Chondrocyte (in vitro differentiated cells): ENCODE measurements at places on chromosomes 2 and 18. TPM values are rescaled to one million over a fixed set of nuclear protein-coding genes. Genes with fewer than 3 reads are reported as not detected.

DNA sequence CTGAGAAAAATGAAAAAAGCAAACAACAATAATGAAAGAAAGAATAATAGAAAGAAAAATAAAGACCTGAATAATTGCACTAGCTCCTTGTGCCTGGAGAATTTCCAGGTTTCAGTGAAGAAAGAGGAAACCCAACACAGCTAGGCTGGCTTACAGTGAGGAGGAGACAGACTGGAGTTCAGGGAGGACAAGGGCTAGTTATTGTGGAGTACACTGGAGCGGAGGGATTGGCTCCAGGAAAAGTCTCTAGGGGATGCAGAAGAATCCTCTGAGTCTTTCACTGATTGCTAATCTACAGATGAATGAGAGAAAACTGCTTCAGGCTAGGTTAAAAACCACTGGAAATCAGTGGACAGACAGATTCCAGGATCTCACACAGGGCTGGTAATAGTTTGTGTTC, 163.6 kb upstream of the RBMS1 start:
- no peak for DNase-seq

DNA sequence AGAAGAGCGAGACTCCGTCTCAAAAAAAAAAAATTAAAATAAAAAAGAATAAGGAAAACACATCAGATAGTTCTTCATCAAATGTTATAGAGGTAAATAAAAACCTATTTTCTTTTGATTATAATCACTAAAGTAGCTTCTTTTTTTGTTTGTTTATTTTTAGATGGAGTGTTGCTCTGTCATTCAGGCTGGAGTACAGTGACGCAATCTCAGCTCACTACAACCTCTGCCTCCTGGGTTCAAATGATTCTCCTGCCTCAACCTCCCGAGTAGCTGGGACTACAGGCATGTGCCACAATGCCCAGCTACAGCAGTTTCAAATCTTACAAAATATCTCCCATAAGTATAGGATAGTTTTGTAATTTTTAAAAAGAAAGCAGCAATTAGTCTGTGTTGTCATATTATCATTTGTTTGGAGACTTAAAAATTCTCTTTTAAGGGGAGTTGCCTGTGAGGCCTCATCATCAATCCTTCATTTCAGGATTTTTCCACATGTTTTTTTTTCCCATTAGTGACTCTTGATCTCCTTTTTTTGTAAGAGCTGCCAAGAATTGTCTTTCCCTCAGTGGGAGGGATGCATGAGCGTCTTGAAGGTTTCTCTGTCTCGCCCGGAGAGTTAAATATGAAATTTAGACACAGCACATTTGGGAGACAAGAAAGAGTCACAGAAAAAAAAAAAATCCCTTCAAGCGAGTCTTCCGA, 275.9 kb downstream of the CDCA7 start:
- DNase-seq, result no peak

- DNase-seq, result no peak
Observed at GRCh38 chr18:286515-287310, 18.9 kb upstream of the THOC1 start.

- DNase-seq, result no peak
Observed at GRCh38 chr2:171206422-171207115, 45.9 kb upstream of the TLK1 start.

GRCh38 chr2:149741646-149742045, 154.1 kb upstream of the MMADHC start:
- DNase-seq, result no peak

DNA sequence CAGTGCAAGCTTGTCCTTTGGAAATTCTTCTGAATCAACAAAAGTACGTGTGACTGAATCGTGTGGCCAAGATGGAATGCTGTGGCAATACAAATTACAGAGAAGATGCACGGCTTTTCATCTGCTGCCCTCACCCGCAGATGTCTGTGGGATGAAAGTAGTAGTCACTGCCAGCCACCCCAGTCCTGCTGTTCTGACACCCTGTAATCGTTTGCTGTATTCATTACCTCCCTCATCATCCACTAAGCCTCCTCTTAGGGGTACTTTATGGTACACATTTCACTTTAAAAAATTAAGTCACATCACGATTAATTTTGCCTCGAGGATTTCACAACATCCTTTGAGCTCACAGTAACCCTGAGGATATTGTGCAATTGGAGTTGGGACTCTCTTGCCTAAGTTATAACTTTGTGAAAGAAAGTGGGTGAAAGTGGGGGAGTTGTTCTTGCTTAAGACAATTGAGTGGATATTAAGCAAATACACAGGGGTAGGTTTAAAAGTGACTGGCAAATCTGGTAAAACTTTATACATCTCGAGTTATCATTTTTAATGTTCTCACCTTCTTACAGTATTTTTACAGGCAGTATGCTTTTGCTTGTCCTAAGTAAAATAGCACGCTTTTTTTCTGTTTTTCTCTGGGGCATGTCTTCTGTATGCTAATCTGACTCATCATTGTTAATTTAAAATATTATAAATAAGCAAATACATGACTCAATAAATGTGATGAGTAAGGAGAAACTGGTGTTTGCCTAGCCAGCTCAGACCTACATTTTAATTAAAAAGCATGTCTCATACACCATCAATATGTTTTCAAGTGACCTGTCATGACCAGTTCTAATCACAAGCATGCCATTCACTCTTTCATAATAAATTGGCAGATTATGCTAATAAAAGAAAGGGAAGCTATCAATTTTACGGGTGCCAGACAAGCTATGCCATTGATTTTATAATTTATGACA, 680.9 kb downstream of the IRS1 start:
- DNase-seq, result no peak

- no peak for DNase-seq
Observed at GRCh38 chr2:36912695-36913094, 53.6 kb downstream of the STRN start.

DNA sequence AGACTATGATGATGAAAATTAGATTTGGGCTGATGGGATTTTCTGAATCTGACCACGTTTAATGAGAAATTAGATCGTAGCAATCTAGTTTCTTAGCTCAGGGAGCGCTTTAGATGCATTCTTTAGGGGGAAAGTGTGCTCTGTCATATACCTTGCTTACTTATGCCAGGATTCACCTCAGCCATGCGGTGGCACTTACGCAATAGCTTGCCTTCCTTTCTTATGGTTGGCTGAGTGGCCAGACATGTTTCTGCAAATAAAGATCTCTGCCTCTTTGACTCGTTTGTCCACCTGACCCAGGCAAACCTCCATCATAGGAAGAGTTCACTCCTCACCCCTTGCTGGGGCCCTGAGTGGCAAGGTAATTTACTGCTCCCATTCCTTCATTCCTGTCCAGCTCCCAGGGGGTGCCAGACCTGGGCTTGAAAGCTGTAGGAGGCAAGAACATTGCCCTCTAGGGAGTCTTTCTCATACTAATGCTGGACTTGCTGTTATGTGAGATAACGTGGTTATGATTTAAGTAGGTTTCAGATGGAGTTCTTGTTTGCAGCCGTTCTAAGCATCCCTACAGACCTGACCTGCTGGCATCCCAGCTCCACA, 57.1 kb downstream of the FBLN7 start:
- DNase-seq, result no peak

GRCh38 chr2:3491716-3492474, 27.4 kb downstream of the ADI1 start:
- peak; percentile 72 for DNase-seq

DNA sequence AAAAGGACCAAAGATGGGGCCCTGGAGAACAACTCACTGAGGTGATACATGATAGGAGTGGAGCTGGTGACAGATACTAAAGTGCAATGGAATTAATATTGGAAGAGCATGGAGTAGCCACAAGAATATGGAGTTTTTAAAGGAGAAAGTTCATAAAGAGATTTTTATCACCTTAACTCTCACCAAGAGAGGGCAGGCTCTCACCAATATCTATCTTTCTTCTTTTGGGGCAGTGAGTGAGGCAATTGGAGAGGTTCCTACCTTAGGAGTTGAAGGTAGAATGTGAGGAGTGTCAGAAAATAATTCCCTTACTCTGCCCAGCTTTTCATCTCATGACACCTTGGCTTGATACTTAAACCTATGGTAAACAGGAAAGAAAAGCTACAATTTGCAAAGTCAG, 233.7 kb upstream of the CWC22 start:
- no peak for DNase-seq

DNA sequence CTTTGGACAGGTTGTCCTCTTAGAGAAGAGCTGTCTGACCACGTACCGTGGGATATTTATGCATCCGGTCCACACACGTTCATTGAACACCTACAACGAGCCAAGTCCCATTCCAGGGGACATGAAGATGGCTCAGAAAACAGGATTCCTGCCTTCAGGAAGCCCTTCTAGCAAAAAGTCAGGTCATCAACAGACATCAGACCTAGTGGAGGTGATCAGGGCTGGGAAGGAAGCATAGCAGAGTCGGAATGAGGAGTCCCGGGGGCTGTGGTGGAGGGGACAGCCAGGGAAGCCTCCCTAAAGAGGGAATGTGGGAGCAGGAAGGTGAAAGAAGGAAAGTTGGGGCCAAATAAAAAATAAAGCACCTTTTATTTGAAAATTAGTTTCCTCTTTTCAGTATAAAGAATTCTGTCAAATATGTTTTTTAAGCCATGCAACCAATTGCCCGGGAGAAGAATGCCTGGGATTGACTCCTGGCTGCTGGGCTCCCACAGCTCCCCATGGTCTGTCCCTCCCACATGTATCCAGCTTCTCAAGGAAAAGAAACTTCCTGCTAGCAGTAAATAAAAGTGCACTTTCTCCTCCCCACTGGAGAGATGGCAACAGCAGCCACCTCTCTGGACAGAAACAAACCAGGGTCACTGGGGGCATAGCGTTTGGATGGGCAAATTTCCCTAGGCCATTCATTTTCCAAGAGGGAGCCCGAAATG, 144.8 kb downstream of the SMAD7 start:
- peak; percentile 19 for DNase-seq

DNA sequence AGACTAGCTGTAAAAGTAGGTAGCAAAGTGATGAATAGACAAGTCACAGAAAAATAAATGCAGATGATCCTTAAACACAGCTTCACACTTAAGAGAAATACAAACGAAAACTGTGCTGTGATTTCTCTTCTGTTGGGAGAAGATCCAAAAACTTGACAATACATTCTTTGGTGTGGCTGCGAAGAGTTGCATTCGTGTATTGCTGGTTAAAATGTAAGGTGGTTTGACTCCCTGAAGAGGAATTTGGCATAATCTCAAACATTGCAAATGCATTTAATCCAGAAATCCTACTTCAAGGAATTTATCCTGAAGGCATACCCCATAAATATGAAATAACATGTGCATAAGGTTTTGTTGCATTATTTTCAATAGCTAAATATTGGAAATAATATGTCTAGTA, 7.1 kb downstream of the CCNYL1 start:
- no peak for DNase-seq

DNA sequence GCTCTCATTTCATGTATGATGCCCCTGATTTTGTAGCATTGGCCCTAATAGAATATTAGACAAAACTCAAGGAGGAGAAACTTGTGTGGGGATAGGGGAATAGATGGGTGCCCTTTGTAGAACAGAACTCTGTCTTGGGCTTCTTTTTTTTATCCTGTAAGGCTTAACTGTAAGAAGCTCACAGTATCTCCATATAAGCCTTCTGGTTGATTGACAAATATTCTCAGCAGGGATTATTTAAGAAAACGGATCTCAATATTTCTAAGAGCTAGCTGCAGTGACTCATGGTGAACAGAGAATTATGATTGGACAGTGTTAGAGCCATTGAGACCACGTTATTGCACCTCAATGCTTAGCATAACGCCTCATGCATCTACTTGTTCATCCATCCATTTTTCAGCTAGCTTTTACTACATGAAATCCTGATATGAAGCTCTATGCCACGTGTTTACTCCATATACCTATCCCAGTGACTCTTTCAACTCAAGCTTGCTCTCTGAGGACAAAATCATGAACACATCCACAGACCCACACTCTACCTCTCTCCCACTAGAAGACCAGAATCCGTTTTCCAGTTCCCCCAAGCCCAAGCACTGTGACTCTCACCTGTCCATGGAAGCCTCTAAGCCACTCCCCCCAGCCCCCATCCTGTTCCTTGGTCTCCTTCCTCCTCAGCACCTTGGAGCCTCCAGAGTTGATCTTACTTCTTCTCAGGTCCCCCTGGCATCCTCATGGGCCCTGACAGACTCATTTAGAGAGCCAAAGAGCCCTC, 99.2 kb downstream of the BCL2L11 start:
- DNase-seq, result no peak

DNA sequence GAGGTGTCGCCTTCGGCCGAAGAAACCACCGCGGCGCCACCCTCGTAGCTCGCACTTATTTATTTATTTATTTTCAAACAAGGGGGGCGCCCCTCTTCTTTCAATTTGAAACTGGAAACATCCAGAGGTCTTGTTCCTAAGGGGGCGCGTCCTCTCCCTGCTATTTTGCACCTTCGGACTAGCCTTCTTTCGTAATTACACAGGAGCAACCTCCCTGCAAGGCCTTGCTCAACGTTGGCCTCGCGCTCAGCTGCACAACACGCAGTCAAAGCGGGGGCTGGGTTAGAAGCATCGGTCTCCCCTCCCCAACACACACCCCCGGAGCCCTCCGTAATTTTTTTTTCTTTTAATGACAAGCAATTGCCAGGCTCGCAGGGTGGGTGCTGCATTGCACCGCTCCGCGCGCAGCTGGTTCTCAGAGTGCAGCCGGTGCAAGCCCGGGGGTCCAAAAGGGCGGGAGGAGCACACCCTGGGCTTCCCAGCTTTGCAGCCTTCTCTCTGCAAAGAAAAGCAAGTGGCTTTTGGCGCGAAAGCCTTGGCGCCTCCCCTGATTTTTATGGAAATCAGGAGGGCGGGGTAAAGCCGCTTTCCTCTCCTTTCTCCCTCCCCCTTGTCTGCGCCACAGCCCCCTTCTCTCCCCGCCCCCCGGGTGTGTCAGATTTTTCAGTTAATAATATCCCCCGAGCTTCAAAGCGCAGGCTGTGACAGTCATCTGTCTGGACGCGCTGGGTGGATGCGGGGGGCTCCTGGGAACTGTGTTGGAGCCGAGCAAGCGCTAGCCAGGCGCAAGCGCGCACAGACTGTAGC, at the start of gene MYCN:
MYCN (plus strand) TSS at position 697 of the 807 bp plus-strand sequence. CDS start 1,515 bp downstream, outside the sequence.
- peak; percentile 65 for DNase-seq

Gene UGT1A1
- total RNA-seq, result not detected in 3 replicates

Gene CYBRD1
- 84.5 to 139 TPM (median 88.5 TPM) in 3 replicates for total RNA-seq

Gene CCNT2
- 29.2 to 31.5 TPM (median 30.6 TPM) in 3 replicates for total RNA-seq

Gene IL36RN
- total RNA-seq, result not detected in 3 replicates

Gene NYAP2
- total RNA-seq, result 0.05 TPM in 1 of 3 replicates, not detected in the others

Gene KCNIP3
- total RNA-seq, result 3.1 to 6.0 TPM (median 5.9 TPM) in 3 replicates

Gene PECR
- total RNA-seq, result 6.6 to 10.1 TPM (median 9.1 TPM) in 3 replicates

Gene SLC8A1
- 50.4 to 53.7 TPM (median 52.7 TPM) in 3 replicates for total RNA-seq

Gene SIX3
- total RNA-seq, result not detected in 3 replicates

Gene CLK1
- total RNA-seq, result 46.7 to 66.0 TPM (median 58.4 TPM) in 3 replicates

Gene ARHGAP15
- 0.36 to 0.42 TPM in 2 of 3 replicates, not detected in the other for total RNA-seq
